ENCODE measurements at places on chromosomes 1 and 21.
A peak's percentile ranks its signal among the peaks of the same experiment; 100 is the strongest.

GRCh38 chr1:219924342-219924741 is 4.0 kb downstream of the SLC30A10 start:
- no peak for DNase-seq

- DNase-seq: no peak
These were observed 219.7 kb downstream of the BRINP3 start for GRCh38 chr1:190258003-190258402.

DNA sequence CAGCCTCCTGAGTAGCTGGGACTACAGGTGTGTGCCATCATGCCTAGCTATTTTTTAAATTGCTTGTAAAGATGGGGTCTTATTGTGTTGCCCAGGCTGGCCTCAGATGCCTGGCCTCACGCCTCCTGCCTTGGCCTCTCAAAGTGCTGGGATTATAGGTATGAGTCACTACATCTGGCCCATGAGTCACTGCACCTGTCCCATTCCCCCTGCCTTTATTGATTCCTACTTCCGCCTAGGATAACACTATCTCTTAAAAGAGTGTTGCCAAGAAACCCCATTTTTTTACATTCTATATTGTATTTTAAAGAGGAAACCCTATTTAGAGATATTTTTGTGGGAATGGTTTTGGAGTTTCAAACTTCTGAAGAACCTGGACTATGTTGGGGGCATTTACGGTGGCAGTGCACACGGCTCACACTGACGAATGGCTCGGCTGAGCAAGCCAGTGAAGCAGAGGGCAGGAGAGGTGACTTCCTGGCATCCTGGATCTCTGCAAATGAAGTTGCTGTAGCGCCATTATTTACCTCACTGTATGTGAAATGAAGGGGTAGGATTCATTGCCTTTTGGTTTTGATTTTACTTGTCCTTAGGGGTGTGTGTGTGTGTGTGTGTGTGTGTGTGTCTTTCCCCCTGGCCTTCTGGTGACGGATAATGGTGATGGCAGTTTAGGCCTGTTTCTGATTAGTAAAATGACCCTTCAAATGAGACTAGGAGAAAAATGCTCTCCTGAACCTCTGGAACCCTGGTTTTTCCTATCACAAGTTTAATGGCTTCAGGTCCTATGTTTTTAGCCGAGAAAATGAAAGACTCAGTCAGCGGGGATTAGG is 22.5 kb downstream of the KIF26B start:
- no peak for DNase-seq

- no peak for DNase-seq
These were observed 415.5 kb downstream of the RPS6KC1 start for GRCh38 chr1:213466541-213466940.

- no peak for DNase-seq
These were observed 19.2 kb downstream of the S100A7 start for GRCh38 chr1:153441238-153441755.

DNA sequence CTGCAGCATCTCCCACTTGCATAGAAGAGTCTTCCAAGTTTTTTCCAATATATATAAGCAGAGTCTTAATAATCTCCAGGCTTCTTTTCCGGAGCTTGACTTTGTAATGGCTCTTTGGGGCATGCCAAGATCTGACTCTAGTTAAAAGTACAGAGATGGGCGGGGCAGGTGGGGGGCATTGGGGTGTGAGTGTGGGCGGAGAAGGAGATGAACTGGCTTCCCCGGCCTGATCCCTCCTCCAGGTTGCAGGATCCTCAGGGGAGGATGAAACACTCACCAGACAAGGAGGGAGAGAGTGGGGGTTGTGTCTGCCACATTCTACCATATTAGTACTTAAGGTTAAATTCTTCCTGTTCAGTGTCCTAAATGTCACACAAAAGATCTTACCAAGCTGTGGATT is 23.0 kb downstream of the S100A10 start:
- no peak for DNase-seq

- no peak for DNase-seq
These were observed 1.3 kb upstream of the GALE start for GRCh38 chr1:23801876-23802275.

DNA sequence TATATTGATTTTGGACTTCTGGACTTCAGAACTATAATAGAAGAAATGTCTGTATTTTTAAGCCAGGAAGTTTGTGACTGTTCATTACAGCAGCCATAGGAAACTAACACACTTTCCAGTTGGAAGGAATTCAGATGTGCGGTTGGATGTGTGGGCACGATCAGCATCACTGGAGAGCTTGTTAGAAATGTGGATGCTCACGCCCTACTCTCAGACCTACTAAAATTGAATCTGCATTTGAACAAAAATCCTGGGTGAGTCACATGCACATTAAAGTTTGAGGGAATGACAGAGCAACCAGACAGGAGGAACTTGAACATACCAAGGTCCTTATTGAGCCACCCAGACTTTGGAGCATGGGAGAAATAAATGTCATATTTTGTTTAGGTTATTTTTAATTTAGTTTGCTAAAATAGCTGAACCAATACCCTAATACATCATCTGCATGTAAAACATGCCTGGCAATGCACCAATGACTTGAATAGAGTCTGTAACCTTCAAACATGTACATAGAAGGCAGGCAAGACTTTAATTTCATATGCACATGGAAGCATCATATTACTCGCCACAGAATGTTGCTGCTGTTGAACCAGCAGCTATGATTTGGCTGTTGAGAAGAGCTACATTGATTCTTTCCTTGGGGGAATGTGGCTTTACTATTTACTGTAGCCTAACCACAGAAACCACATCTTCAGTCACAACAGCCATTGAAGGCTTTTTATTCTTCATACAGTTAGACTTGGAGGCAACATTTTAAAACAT is 346.2 kb downstream of the BARHL2 start:
- no peak for DNase-seq

DNA sequence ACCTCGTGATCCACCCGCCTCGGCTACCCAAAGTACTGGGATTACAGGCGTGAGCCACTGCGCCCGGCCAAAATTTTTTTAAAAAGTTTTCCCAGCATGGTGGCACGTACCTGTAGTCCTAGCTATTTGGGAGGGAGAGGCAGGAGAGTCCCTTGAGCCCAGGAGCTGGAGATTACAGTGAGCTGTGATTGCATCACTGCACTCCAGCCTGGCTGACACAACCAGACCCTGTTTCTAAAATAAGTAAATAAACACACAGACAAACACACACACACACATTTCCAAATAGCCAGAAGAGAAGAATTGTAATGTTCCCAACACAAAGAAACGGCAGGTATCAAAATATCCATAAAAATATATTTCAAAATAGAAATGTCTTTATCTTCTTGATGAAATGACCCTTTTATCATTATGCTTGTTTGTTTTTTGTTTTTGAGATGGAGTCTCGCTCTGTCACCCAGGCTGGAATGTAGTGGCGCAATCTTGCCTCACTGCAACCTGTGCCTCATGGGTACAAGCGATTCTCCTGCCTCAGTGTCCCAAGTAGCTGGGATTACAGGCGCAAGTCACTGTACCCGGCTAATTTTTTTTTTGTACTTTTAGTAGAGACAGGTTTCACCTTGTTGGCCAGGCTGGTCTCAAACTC is 9.3 kb downstream of the HES2 start:
- no peak for DNase-seq

DNA sequence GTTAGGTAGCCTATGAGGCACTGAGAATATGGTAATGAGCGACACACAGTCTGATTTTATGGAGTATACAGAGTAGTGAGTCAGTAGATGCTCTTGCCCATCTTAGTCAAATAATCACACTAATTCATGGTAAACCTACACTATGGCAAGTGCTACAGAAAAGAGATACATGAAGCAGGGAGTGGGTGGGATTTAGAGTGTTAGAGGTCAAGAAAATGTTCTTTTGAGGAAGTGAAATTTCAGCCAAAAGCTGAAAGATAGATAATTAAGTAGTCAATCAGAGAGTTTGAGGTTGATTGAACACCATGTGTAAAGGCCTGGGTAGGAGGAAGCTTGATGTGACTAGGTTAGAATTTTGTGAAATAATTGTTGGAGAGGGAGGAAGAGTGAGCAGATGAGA is 14.7 kb downstream of the MDM4 start:
- DNase-seq: no peak

DNA sequence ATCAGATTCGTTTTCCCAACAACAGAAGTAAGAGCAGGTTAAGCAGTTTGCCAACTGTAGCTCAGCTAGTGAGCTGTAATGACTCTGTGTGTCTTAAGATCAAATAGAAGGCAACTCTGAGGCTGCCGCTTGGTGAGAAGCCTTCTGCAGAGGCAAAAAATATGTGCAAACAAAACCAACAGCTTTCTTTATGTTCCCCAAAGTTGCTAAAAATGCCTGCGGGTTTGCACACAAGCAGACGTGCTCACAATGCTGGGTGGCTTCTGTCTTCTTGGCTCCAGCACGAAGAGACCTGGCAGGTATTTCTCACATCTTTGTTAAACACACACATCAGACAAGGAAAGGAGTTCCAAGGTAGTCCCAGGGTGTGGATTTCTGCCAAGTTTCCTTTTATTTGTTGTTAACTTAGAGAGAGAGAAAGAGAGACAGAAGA is 158.9 kb upstream of the JUN start:
- DNase-seq: no peak

- no peak for DNase-seq
These were observed 28.3 kb downstream of the VWA5B1 start for GRCh38 chr1:20318971-20319370.

DNA sequence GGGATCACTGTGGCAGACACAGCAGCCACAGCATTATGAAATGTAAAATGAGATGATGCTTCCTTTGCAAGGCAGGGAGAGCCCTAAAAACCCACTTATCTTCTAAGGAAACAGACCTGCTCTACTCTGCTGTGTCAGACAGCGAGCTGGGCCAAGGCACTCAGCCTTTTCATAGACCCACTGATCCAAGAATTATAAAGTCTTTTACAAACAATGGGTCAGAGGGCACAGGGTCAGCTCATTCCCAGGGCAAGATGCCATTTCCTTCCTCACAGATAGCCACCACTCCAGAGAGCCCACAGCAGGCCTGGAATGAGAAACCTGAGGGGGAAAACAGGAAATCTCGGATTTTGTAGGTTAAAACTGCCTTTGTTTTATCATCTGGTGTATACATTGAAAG is 42.9 kb downstream of the CASQ2 start:
- DNase-seq: no peak

DNA sequence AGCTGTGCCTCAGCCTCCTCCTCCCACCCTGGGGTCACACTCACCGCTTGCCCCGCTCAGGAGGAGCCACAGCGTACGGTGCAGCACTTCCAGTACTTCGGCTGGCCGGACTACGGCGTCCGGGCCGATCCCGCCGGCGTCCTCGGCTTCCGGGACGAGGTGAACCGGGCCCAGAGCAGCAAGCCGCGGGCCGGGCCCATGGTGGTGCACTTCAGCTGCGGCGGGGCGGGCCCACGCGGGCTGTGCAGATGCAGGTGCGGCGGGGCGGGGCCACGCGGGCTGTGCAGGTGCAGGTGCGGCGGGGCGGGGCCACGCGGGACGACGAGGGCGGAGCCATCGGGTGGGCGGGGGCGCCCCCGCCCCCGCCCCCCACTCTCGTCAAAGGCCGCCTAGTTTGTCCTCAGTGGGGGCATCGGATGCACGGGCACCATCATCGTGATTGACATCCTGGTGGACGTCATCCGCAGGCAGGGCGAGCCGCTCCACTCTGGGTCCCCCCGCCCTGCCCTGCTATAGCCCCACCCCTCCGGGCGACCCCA is 5.5 kb downstream of the RNF223 start:
- peak; percentile 74 for DNase-seq

DNA sequence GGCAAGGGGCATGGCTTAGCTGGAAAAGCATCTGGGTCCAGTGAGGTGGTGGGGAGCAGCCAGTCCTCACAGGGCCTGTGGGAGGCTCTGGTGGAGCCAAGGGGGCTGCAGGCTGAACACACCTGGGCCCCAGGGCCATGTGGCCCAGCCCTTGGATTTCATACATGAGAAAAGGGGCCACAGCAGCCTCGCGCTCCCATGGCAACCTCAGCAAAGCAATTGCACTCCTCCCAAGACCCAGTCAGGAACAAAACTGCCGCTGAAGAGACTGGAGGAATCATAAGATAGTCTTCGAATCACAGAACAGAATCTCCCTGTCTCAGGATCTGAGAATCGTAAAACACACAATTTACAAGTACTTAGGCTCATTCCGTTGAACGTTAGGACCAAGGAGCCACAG is 24.6 kb downstream of the LRP8 start:
- no peak for DNase-seq

DNA sequence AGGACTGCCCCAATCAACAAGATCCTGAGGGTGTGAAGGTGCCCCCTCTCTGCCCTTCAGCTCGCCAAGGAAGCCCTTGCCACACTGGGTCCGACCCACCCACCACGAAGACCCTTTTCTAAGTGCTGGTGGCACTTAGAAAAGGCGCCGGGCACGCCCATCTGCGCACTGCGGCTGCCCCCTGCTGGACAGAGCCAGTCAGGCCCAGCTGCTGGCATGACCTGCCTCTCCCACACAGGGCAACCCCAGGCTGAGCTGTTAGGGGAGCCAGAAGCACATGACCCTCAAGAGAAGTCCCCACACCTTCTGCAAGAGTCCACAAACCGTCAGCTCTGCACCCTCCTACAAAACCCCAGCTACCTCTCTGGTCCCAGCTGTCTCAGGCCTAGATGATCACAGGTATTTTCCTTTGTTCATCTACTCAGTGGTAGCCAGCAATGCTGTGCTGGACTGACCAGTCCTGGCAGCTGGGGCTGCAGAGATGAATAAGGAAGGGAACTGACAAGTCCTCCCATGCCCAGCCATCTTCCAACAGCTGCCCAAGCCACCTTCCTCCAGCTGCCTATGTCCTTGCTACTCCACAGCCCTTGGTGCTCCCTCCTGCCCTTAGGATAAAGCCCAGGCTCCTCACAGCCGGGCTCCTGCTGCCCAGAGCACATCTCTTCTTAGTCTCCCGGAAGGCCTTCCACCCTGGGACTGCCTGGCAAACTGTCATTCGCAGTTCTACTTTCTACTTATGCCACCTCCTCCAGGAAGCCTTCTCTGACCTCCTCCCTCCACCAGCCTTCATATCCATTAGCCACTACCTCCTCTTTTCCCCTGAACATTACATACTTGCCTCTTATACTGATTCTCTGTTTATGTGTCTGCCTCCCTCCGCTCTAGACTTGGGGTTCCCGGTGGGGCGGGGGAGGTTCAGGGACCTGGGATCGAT is 39.8 kb upstream of the ZC3H12A start:
- peak; percentile 65 for DNase-seq

DNA sequence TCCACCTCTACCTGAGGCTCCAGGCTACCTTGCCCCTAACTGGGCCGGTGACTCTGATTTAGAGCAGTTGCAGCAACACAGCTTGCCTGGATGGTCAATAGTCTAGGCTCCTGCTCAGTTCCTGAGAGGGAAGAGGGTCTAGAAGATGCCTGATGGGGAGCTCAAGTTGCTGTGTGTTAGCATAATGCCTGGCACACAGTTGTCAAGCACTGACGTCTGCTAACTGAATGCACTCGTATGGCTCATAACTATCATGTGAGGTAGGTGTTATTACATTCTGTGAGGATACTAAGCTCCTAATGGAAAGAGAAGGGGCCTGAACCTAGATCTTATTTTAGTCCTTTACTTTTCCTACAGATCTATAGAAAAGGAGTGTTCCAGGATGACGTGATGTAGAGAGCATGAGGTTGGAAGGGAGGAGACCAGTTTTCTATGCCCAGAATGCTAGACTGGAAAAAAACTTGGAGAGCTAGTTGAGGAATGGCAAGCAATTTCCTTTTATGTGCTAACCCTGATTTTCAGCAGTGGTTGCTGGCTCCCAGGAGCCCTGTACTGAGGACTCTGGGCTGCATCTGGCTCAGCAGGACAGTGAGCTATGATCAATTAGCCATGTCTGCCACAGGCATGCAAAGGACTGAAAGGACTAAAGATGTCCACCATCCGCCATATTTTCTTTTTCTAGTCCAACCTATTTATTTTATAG is 30.0 kb downstream of the FAM78B start:
- DNase-seq: no peak

- no peak for DNase-seq
These were observed 317.6 kb downstream of the PBX1 start for GRCh38 chr1:164876398-164877116.

GRCh38 chr1:67241200-67241746 is 66.4 kb upstream of the IL12RB2 start:
- DNase-seq: no peak
